ENCODE measurements at places on chromosomes 12 and 14.

DNA sequence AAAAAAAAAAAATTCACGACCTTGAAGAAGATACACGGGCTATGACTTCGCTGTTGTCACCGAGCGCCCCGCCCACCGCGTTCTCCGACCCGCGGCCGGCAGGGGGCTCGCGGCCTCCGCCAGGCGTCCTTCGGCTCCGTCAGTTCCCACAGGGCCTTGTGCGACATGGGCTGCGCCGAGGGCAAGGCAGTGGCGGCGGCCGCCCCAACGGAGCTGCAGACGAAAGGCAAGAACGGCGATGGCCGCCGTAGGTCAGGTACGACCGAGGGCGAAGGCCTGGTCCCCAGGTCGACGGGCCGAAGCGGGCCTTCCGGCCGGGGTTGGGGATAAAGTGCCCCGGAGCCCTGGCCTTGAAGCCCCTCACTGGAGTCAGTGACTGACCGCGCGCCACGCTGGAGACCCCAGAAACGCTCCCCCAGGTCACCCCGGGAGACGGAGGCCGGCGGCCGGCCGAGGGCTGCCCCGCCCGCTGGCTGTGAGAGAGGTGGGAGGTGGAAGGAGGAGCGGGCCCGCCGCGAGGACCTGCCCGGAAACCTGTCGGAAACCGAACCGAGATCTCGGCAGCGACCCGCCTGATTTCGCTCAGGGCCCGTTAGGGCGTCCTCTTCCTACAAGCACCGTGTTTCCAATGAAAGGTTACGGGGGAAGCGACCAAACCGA, at the start of gene TXNRD1:
TXNRD1 (plus strand) TSS at position 142 of the 660 bp plus-strand sequence; CDS start at position 166, 24 bp downstream.
- DNase-seq, result peak; percentile 81

- DNase-seq, result no peak
These were observed 782.9 kb downstream of the BCL11B start for GRCh38 chr14:98489115-98489514.

GRCh38 chr12:82357845-82358199, 365 bp downstream of the CCDC59 start:
- no peak for DNase-seq

- DNase-seq, result no peak
These were observed 38.6 kb downstream of the GRIN2B start for GRCh38 chr12:13942826-13943225.

- DNase-seq, result no peak
These were observed 5.2 kb downstream of the PPM1A start for GRCh38 chr14:60254176-60254575.

DNA sequence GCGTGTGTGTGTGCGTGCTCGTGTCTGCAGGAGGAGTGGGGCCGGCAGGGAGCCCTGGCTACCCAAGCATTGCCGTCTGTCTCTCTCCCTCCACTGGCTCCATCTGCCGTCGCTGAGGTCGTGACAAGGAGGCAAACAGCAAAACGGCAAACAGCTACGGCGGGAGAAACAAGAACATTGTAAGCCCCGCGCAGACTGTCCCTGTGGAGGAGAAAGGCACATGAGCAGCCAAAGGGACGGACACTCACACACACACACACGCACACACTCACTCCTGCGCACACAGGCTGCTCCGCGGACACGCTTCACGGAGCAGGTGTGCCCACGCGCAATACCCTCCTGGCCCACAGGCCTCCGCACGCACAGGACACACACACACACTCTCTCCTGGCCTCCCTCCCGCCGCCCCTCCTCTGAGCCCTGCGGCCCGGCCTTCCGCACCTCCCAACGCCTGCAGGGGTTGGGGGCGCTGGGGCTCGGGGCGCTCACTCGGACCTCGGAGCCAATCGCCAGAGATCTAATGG, 905 bp downstream of the CISTR start:
- no peak for DNase-seq

DNA sequence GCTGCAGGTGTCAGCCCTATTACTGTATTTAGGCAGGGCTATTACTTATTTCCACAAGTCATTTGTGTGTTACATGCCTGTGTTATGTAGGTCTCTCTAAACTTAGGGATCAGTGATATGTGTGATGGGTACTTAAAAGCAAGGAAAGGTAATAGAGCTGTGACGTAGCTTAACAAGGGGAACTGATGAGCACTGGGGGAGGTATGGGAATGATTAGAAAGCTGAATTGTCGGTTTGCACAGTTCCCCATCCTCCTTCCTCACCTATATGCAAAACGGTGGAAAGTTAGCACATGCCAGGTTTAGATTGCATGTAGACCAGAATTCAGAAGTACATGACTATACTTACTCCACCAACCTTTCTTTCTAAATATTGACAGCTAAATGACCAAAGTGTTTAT, 494.3 kb upstream of the GARIN6 start:
- no peak for DNase-seq

DNA sequence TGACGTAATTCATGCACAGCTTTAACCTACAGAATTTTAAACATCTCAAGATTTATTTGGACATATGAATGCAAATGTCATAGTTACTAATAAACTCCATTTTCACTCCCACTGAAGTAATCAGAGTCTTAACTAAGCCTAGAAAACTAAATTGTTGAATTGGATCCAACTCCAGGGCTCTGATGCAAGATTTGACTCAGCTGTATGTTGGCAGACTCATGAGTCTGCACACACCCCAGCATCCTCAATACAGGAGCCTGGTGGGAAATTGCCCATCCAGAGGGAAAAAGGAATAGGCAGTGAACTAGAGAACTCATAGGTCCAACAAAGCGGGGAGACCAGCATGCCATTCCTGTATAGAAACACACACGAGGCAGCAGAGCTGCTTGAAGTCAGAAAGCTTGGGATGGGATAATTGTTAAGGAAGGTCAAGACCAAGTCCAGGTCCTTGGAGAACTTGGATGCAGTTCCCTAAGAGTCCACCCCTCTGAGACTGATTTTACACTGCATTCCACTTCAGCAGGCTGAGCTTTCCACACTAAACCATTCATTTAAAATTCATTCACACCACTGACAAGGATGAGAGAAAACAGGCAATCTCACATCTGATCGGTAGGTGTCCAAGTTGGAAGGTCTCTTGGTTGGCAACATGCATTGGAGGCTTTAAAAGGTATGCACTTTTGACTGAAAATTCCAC, 14.4 kb downstream of the TMTC1 start:
- peak; percentile 93 for DNase-seq

- no peak for DNase-seq
These were observed 4.7 kb downstream of the P2RX2 start for GRCh38 chr12:132623072-132623869.

- peak; percentile 99 for DNase-seq
These were observed 58.7 kb downstream of the ST8SIA1 start for GRCh38 chr12:22275843-22276242.

- no peak for DNase-seq
These were observed 84.4 kb downstream of the SPATS2 start for GRCh38 chr12:49451468-49452259.

DNA sequence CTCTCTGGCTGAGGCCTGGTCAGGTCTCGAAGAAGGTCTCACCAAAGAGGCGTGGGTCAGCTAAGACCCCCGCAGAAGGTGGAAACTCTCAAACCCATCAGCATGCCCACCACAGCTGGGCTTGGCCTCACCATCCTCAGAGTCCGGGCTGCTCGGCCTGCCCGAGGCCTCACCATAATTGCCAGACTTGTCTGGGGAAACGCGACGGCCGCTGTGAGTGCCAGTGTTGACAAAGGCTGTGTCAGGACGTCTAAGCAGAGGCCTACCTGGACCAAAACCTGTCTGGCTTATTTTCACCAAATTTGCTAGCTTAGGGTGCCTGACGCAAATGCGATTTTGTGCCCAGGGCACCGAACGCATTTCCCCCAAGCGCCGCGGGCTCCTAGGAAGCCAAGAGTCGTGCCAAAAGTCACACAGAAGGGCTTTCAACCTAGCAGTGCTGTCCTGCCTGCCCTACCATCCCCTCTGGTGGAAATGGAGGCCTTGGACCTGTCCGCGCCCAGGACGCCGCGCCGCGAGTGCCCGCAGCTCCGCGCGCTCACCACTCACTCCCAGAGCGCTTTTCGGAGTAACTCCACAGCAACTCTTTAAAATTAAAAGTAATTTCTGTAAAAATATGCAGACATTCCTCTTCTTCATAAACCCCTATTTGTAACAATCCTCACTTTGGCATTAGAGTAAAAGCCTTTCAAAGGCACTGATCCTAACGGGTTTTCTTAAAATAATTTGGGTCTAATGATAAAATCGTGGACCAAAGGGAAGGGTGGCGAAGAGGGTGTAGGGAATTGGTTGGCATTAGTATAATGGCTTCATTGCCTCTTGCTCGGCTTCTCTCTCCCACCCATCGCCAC, 1.2 kb upstream of the ALX1 start:
- DNase-seq, result no peak

DNA sequence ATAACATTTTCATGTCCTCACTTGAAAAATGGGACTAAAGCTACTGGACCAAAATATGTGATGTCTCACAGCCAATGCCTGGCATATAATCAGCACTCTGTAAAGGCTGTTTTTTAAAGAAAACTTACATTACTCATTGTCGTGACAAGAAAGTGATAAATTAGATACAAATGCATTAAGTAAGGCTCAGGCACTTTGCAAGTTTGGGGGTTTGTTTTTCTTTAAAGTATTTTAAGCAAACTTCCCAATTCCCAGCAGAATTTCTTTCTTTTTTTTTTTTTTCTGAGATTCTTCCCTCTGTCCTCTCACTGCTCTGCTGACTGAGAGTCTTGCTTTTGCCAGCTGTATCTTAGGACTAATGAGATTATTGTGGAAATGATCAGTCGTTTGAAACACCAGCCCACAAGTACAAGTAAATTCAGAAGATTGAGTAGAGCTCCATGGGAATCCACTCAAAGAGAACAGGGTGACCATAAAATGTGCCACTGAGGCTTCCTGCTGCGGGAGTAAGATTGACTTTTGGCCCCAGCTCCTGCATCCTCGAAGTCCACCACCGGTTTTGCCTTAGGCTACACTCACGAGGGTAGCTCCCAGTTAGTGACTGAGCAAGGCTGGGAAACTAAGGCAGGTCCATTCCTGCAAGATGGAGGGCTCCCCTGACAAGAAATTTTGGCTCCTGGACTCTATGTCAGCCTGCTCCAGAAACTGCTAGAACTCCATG, 82.8 kb downstream of the TMTC1 start:
- DNase-seq, result peak; percentile 31

DNA sequence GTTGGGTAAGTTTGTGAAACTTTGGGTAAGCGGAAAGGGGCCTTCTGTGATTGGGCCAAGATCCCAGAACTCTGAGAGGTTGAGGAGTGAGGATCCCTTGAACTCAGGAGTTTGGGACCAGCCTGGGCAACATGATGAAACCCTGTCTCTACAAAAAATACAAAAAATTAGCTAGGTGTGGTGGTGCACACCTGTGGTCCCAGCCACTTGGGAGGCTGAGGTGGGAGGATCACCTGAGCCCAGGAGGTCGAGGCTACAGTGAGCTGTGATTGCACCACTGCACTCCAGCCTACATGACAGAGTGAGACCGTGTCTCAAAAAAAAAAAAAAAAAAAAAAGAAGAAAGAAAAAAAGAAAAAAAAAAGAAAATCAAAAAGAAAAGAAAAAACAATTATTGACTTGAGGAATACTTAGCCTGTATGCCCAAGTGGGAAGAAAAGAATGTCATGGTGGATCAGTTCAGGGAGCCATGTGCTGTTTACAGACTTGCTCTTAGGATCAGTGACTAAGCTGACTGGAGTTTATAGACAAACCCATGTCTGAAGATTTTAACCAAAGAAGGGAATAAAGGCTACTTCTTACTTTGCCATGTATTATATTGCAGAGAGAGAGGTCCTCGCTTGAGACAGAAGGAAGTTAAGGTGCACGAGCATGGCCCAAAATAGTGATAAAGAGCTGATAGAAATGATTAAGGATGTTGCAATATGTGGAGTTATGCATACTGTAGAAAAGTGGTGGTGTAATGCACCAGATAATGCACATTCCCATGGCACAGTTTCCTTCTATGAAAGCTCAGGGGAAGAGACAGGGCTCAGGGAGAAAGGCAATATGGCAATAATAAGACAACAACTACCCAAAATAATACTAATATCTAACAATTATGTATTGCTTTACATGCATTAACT, 881 bp downstream of the HSD17B6 start:
- DNase-seq, result peak; percentile 23

DNA sequence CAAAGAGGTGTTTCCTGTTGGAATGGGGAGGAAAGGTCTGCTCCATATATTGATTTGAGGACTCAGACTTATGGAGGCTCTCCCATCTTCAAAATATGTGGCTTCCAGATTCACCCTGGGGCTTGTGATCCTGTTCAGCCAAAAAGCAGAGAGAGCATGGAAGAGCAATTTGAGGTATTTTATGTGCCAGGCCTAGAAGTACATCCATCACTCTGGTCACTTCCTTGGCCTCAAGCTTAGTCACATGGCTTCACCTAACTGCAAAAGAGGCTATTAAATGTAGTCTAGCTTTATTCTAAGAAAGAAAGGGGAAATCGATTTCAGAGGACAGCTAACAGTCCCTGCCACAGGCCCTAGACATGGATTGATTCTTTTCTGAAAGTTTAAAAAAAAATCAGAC, 86.2 kb downstream of the C12orf50 start:
- DNase-seq, result no peak

DNA sequence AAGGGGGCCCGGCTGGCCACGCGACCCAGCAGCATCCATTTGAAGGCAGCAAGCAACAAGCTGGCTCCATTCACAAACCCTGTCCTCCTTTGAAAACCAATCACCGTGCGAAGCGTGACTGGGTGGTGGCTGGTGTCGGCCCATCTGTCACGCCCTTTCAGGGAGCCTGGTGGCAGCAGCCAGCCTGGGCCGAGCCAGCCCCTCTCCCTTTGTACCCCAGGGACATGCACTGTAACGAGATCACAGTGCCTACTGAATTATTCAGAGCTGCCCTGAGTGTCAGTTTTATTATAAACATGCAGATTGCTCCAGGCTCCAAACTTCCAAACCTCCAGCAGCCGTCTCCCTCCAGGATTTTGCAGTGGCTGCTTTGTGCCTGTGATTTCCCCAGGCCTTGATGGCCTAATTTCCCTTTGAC, 22.3 kb upstream of the CTDSP2 start:
- DNase-seq, result no peak

- DNase-seq, result no peak
These were observed 34.4 kb downstream of the PPP1R36 start for GRCh38 chr14:64584190-64584589.

DNA sequence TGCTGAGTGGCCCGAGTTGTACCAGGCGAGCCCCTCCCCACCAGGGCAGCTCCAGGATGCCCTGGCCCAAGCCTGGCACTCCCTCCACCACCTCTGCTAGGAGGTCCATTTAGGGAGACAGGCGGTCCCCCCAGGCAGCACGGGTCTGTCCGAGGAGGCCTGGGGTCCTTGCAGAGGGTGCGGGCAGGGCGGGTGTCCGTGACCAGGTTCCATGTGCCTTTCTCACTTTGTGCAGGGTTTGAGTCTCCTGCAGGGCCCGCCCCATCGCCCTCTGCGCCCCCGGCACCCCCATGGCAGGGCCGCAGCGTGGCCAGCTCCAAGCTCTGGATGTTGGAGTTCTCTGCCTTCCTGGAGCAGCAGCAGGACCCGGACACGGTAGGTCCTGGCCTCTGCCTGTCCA, 56.8 kb upstream of the TSPAN9 start:
- DNase-seq, result no peak

Measured in cardiac fibroblast (primary cell).